Fibroblast of the conjunctiva (primary cell): ENCODE measurements at places on chromosomes 6 and 20.

DNA sequence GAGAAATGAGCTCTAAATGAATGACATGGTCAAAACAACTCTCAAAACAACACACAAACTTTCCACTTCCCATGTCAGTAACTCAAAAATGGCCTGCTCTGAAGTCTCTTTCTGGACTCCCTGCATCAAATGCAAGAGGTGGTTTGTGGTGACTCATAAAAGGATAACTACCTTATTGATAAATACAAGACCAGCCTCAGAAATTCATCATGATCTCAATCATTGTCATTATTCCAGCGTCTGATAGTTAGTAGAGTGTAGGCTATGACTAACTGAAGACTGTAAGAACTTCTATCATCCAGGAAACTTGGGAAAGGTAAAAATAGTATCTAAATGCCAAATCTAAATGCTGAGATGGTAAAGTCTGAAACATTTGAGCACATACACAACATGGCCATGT is 369.4 kb downstream of the BMP2 start:
- DNase-seq: no peak

DNA sequence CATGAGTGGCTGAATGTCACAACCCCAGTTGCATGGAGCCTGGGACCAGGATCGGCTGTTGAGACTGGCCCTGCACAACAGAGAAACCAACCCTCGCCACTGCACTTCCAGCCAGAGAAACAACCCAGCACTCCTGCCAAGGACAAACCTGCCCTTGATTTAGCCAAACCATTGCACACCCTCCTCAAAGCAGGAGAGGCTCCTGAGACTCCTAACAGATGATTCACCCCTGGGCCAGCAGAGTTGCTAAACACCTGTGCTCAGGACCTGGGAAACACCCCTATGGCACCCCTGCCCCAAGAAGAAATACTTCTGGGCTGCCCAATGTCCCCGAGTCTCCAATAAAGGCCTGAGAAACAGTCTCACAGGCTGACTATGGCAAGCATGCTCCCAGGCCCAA is 17.8 kb downstream of the WDR27 start:
- DNase-seq: no peak

DNA sequence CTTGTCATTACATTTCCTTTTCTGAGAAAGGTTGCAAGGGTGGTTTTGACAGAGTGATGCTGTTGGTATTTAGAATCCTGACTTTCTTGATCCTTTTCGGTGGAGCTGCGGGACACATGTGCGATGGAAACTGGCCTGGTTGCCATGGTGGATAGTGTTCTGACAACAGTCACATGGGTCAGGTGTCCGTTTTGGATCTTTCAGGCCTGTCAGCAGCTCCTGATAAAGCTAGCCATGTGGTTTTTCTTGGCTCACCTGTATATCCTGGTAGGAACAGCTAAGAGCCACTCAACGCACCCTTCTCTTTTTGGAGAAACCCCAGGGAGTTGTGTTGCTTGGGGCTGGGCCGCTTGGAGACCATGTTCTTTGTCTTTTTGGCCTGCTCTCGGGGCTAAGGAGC is 177.4 kb downstream of the MTFR2 start:
- DNase-seq: no peak

DNA sequence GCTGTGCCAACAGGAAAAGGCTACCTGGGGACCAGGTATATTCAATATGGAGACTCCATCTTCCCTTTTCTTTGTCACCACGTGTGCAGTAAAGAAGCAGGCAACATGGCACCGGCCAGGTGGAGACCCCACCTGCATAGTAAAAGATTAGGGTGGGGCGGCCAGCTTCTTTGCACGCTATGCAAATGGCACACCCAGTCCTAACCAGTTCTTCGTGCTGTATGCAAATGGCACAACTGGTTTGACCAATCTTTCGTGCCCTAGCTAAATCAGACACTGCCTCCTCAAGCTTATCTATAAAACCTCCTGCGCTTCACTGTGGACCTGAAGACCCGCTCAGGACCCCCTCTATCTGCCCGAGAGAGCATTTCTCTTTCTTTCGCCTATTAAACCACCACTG is 88.8 kb upstream of the EZR start:
- no peak for DNase-seq

DNA sequence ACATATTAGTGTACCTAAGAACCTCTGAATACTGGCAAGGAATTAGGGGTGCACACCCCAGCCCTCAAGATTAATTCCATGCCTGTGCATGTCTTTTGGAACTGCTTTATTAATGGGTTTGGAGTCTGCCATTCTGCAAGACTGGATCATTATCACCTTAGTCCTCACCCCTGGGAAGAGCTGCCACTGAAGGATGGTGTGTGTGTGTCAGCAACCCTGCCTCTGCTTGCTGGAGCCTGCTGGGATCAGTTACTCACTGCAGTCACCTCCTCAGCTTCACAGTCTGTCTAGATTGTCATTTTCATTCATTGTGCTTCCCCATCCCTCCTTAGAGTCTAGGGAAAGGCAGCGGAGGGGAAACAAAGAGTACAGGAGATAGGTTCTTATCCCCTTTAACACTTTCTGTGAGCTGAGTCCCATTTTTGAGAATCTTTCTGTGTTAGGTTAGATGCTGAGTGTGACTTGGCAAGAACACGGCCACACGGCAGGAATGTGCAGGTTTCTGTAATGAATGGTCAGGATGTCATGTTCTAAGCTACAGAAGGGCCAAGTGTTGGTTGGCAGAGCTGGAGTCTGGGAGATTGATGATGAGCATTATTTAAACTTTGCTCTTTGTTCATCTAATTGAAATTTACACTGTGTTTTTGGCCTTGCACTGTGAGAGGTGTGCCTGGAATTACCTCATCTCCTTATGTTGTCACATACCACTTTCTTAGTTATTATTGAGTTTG is 21.1 kb downstream of the GHRH start:
- no peak for DNase-seq

DNA sequence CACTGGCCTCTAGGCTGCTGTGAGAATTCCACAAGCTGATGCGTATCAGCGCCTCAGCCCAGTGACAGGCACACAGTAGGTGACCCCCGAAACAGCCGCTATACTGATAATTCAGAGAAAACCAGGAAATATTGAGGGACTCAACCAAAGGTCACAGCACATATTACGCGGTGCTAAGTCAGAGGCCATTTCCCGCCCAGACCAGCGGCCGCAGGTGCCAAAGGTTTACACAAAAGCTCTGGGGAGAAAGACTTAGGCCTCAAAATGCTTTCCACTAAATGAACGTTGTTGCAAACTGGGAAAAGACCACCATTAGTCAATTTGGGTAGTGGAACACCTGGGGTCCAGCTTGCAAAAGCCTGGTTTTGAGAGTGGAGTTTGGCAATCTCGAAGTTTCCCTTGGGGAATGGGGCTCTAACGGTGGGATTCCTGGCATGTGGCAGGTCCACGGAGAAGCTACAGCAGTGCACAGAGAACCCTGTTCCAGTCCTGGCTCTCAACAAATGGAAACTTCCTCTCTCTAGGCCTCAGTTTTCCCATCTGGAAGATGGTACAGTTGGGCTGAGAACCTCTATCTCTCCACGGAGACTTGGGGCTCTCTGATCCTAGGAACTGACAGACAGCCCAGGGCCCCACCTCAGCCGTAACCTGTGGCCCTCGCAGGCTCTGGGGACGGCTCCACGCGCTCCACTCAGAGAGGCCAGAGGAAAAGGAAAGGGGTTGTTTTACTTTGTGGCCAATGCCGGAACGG is 4.7 kb downstream of the NOL4L start:
- DNase-seq: no peak

- no peak for DNase-seq
These were observed 7.7 kb upstream of the CAP2 start for GRCh38 chr6:17385660-17386059.

DNA sequence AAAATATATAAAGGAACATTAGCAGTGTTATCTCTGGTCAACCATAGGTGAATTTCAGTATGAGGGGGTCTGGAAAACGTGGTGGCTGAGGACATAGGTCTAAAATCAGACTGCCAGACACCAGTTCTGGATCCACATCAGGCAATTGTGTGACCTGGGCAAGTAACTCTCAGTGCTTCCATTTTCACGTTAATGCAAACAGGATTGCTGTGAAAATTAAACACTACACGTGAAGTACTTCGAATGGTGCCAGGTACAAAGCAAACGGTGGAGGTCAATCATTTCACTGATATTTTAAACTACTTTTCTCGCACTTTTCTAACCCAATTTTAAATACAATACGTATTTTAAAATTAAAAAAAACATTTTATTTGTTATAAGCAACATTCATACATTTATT is 315.7 kb downstream of the TRDN start:
- no peak for DNase-seq

DNA sequence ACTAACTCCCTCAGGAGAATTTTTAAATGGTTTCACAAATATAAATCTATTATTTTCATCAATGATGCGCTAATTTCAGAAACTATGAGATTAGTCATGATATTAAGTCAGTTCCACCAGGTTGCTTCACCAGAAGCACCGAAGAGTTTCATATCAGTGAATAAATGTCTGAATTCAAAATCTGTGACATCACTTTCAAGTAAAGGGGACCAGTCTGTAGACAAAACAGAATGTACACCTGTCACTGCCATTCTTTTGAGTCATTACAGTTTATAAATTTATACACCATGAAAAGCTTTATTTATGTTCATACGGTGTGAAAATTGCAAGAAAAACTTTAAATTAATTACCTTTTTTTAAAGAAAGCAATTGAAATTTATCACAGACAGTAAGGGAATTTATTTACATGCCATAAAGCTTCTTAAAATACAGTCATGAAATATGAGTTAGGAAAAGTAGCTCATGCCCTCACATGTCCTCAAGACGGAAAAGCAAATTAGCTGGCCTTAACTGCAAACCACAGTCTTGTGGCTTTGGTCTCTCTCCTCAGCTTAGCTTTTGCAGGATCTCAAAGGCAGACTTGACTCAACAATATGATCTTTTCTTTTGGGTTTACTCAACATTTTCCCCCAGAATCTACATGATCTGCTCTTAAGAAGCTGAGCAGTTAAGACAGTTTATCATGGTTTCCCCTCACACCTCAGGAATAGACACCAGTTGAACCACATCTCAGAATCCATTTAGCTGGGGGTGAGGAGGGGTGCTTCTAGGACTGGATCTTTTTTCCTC is 177.7 kb upstream of the MCHR2 start:
- no peak for DNase-seq
